Smooth muscle cell of the umbilical artery (primary cell): ENCODE measurements at places on chromosomes 7 and 10. TPM values are rescaled to one million over a fixed set of nuclear protein-coding genes. Genes with fewer than 3 reads are reported as not detected.

PIP gene
- not detected in 2 replicates for total RNA-seq

POMZP3 gene
- 0.88 and 4.8 TPM in 2 replicates for total RNA-seq

LIPF gene
- total RNA-seq: not detected in 2 replicates

CLIP2 gene
- total RNA-seq: 37.4 and 89.4 TPM in 2 replicates

STYXL1 gene
- 43.4 and 43.7 TPM in 2 replicates for total RNA-seq

STEAP2 gene
- 9.2 and 18.3 TPM in 2 replicates for total RNA-seq

OGDHL gene
- 0.14 and 0.59 TPM in 2 replicates for total RNA-seq

RBM20 gene
- 0.18 and 0.59 TPM in 2 replicates for total RNA-seq

CCDC172 gene
- total RNA-seq: not detected in 2 replicates

GIMAP8 gene
- total RNA-seq: under 0.01 TPM in 1 of 2 replicates, not detected in the other

FZD1 gene
- total RNA-seq: 7.7 and 8.3 TPM in 2 replicates

NXPH1 gene
- not detected in 2 replicates for total RNA-seq

MOGAT3 gene
- not detected in 2 replicates for total RNA-seq

LRGUK gene
- under 0.01 and 0.09 TPM in 2 replicates for total RNA-seq

HOXA5 gene
- 1.8 and 2.7 TPM in 2 replicates for total RNA-seq

HERC4 gene
- total RNA-seq: 86.1 and 123 TPM in 2 replicates

STAMBPL1 gene
- 19.6 and 23.9 TPM in 2 replicates for total RNA-seq

CCL24 gene
- total RNA-seq: not detected in 2 replicates

NRG3 gene
- under 0.01 TPM in 1 of 2 replicates, not detected in the other for total RNA-seq

AKR1C8 gene
- not detected in 2 replicates for total RNA-seq

CALHM1 gene
- not detected in 2 replicates for total RNA-seq

ATE1 gene
- 34.9 and 35.0 TPM in 2 replicates for total RNA-seq

CARD11 gene
- 2.8 and 3.0 TPM in 2 replicates for total RNA-seq

CRHR2 gene
- total RNA-seq: not detected in 2 replicates

TRIM73 gene
- 0.59 and 0.74 TPM in 2 replicates for total RNA-seq

ACSM6 gene
- not detected in 2 replicates for total RNA-seq

LFNG gene
- 12.2 and 16.6 TPM in 2 replicates for total RNA-seq

RAMP3 gene
- total RNA-seq: not detected in 2 replicates

DMBT1 gene
- not detected in 2 replicates for total RNA-seq

PDK4 gene
- total RNA-seq: under 0.01 TPM in 1 of 2 replicates, not detected in the other

CYP2C19 gene
- not detected in 2 replicates for total RNA-seq

SPDYE2 gene
- total RNA-seq: not detected in 2 replicates

PNLIPRP3 gene
- total RNA-seq: not detected in 2 replicates

AGR3 gene
- not detected in 2 replicates for total RNA-seq

SNCG gene
- 1.8 and 3.3 TPM in 2 replicates for total RNA-seq

FRMPD2 gene
- 0.09 TPM in 1 of 2 replicates, not detected in the other for total RNA-seq

TFEC gene
- under 0.01 and 0.46 TPM in 2 replicates for total RNA-seq
